ENCODE measurements at places on chromosomes 7 and 10.

GRCh38 chr10:4512671-4513240, 313.3 kb upstream of the AKR1E2 start:
- DNase-seq, result peak; percentile 39

DNA sequence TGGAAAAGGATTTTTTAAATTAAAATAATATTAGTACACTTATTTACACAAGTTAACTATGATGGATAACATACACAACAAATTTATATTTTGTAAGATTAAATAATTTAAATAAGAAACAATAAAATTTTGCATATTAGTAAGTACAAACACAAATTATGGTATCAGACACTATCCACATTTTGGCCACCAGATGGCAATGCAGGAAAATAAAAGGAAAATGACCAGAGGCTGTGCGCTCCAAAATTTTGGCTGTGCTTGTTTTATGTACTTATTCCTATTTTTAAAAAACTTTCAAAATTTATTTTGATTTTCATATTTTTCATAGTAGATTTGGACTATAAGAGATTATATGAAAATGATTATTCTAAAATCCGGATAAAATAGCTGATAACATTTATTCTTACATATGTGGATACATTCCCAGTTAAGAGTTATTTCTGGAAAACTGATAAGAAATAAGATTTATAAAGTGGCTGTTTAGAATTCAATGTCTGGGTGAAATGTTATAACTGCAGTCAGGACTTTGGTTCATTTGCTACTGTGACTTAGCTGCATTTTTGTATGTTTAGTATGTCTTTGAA, 274.7 kb upstream of the HGF start:
- DNase-seq, result peak; percentile 40

DNA sequence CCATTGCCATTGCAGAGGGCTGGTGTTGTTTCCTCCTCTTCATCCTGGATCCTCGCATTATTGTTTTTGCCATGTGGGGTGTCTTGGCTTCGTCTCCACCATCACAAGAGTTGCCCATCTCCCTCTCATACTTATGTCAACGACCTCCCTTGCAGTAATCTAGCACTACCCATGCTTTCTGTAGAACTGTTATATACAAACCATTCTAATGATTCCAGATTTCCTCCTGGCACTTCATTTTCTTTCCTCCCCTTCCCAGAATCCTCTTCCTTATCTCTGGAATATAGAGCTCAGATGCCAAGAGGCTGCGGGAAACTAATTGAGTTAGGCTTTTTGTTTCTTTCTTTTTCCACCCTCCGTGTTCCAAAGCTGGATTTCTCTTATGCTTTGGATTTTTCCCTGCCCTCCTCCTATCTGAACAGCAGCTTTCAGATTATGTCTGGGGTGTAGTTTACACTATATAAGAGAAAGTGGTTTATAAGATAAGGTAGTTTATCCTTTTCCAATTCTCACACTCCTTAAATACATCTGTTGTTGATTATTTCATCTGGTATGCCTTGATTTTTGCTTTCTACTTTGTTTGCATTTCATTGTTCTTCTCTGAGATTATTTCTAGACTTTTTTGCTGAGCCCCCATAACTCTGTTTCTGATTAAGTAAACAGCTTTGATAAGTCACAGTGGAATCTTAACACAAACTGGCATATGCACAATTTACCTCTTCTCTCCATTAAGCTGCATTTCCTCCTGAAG, 264.1 kb downstream of the BICC1 start:
- no peak for DNase-seq

GRCh38 chr7:130697820-130698219, 11.5 kb upstream of the TSGA13 start:
- no peak for DNase-seq

DNA sequence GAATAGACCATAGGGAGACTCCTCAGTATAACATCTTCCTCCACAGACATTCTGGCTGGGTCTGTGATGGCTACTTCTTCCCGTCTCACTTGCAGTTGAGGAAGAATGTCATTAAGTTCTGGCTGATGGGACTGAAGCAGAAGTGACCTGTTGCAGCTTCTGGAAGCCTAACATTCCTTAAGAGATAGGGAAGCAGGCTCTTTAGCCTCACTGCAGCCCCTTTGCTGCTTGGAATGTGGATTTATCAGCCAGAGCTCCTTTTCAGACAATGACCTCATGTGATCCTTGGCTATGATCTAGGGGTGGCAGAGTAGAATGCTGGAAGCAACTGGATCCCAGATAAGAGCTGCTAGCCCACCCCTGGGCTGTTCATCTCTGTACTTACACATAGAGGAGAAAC, 142.5 kb downstream of the RNF216 start:
- no peak for DNase-seq

DNA sequence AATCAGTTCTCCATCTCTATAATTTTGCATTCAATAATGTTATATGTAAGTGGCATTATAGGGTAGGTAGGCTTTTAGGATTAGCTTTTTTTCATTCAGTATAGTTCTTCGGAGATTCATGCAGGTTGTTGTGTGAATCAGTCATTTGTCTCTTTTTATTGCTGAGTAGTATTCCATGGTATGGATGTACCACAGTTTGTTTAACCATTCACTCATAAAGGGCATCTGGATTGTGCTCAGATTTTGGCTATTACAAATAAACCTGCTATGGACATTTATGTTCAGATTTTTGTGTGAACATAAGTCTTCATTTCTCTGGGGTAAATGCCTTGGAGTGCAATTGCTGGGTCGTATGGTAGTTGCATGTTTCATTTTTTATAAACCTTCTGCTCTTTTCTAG, 4.4 kb upstream of the OGDHL start:
- no peak for DNase-seq

DNA sequence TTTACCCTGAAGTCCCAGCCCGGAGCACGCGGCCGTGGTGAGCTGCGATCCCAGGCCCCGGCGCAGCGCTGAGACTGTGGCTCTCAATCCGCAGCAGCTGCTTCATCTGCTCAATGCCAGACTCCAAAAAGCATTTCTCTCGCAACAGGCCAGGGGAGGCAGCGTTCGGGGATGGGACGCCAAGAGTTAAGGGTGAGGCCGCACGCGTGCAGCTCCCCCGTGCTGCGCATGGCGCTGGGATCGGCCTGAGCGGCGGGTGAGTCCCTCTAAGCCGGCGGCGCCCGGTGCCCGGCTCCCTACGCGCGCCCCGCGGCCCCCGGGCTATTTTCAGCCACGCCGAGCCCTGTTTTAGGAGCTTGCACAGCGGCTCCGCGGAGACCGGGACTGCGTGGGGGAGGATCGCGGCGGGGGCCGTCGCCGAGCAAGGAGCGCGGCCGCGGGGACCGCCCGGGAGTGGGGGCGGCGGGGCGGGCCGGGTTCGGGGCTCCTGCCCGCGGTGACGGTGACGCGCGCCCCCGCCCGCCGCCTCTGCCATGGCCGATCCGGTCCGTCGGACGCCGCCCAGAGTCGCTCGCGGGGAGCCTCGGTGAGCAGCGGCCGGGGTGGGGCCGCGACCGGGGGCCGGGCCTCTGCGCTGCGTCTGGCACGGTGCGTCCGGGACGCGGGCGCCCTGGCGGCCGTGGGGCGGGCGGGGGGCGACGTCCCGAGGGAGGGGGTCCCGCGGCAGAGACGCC, 29.4 kb upstream of the JAKMIP3 start:
- no peak for DNase-seq

GRCh38 chr7:142646386-142647140, 102.7 kb upstream of the PRSS1 start:
- no peak for DNase-seq

Measured in colonic mucosa (tissue), 4 donors.